ENCODE measurements at places on chromosomes 3 and 15. TPM values are rescaled to one million over a fixed set of nuclear protein-coding genes. Genes with fewer than 3 reads are reported as not detected.

DNA sequence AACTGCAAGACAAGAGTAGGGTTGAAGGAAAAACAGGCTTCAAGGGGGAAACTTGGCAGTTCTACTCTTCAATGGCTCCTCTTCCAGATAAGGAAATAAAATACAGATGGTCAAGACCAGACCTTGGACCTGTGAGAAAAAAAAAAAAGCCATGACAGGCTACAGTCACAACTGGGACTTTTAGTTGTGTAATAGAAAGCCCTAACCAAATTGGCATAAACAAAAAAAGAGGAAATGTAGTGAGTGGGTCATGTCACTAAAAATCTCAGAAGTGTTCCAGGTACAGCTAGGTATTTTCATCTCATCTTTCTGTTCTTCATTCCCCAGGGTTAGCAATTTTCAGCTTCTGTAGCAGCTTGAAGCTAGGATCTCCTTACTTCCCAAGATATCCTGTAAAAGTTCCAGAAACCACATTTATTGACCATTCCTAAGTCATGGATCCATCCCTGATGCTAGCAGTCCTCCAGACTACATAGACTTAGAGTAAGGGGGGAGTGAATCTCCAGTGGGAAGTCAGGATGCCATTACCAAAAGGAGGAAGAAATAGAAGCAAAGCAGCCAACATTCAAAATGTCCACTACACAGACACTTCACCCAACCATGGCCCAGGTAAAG, 61.0 kb upstream of the CSTA start:
- peaks cover 3% of the 10 kb centered on the region for H3K27me3 ChIP-seq
- no peak for DNase-seq
- H3K4me3 ChIP-seq: no peak overlapping the region
- no peaks in the 10 kb centered on the region for H3K4me1 ChIP-seq

DNA sequence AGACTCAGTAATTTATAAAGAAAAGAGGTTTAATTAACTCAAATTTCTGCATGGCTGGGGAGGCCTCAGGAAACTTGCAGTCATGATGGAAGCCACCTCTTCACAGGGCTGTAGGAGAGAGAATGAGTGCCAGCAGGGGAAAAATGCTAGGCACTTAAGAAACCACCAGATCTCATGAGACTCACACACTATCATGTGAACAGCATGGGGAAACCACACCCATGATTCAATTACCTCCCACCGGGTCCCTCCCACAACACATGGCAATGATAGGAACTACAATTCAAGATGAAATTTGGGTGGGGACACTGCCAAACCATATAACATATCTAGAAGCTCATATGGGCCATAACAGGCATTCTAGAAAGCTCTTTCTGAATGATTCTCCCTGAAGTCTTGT, 190.3 kb downstream of the WNT5A start:
- no peak for DNase-seq
- H3K27me3 ChIP-seq: peaks cover 11% of the 10 kb centered on the region
- no peaks in the 10 kb centered on the region for H3K36me3 ChIP-seq
- no peak overlapping the region for H3K27ac ChIP-seq
- H3K4me1 ChIP-seq: no peaks in the 10 kb centered on the region

Gene PIF1
- total RNA-seq: 30.5 TPM

DNA sequence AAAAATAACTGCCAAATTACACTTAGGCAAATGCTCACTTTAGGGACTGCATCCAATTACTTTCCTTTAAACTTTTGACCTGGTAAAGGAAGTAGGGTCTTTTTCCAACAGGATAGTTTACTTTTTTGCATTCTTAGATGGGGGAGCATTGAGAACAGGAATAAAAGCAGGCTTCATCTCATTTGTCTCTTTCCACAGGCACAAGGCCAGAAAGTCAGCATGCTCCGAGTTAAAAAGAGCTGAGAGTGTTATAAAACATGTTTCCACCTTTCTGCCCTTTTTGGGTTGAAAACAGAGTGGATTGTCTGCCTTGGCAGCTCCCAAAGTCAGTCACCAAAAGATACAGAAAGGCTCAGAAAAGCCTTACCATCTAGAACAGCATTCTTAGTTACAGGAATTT, 404.9 kb upstream of the ALCAM start:
- DNase-seq: no peak
- peaks cover 31% of the 10 kb centered on the region for H3K4me1 ChIP-seq
- no peak overlapping the region for H3K27ac ChIP-seq
- no peak overlapping the region for H3K4me3 ChIP-seq
- H3K36me3 ChIP-seq: no peaks in the 10 kb centered on the region
- no peaks in the 10 kb centered on the region for H3K27me3 ChIP-seq

Gene GATA2
- 23.9 TPM for total RNA-seq

GRCh38 chr3:172171396-172172075, 132.2 kb downstream of the FNDC3B start:
- peaks cover 45% of the 10 kb centered on the region for H3K4me1 ChIP-seq
- H3K27me3 ChIP-seq: no peaks in the 10 kb centered on the region
- no peak overlapping the region for H3K4me3 ChIP-seq
- no peak for DNase-seq
- H3K36me3 ChIP-seq: peaks cover under 1% of the 10 kb centered on the region
- H3K27ac ChIP-seq: no peak overlapping the region

GRCh38 chr3:153762411-153763235, 358.6 kb upstream of the ARHGEF26 start:
- DNase-seq: no peak
- no peak overlapping the region for H3K4me3 ChIP-seq
- no peaks in the 10 kb centered on the region for H3K27me3 ChIP-seq
- no peaks in the 10 kb centered on the region for H3K4me1 ChIP-seq
- no peaks in the 10 kb centered on the region for H3K36me3 ChIP-seq

DNA sequence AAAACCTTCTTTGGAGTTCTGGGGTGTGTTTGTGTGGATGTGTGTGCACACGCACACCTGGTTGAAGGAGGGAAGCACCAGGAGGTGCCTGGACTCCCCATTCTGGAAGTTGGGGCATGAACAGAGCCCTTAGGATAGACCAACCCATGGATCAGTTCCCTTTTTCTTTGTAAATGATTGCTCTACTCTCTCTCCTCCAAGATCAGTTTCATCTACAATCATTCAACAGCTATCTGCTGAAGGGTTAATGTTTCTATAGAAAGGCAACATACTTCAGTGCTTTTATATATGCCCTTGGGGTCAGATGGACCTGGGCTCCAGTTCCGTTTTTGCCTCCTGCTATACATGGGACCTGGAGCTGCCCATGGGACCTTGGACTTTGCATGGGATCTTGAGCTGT, 352.1 kb upstream of the CFAP20DC start:
- H3K4me3 ChIP-seq: no peak overlapping the region
- peaks cover 18% of the 10 kb centered on the region for H3K4me1 ChIP-seq
- no peak overlapping the region for H3K27ac ChIP-seq
- H3K36me3 ChIP-seq: no peaks in the 10 kb centered on the region

Gene SLC35G2
- 3.7 TPM for total RNA-seq

Gene PFKFB4
- total RNA-seq: 11.3 TPM

DNA sequence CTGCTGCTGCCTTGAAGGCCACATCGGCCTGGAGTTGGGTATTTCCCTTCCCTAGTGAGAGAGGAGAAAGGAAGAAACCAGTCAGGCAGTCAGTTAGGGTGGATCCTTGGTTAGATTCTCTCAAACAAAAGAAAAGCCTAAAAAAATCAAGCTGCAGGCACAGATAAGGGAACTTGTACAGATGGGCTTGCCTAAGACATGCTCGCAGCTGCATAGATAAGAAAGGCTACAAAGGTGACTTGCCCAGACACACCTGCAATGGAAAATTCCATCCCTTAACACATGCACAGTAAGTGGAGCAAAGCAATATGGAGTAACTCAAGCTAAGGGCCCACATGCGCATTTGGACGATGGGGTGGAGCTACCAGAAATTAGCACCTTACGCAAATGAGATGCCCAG, 199.7 kb upstream of the ARPP21 start:
- no peaks in the 10 kb centered on the region for H3K4me1 ChIP-seq
- DNase-seq: no peak
- peak overlapping the region; percentile 83 for H3K27ac ChIP-seq
- H3K4me3 ChIP-seq: no peak overlapping the region

Gene TUSC7
- total RNA-seq: not detected

Gene LRRC31
- 1.4 TPM for total RNA-seq

Gene HYKK
- 3.3 TPM for total RNA-seq

Gene FBXO40
- total RNA-seq: not detected

Gene RASGRP1
- total RNA-seq: 3.0 TPM

- no peaks in the 10 kb centered on the region for H3K27me3 ChIP-seq
- no peaks in the 10 kb centered on the region for H3K36me3 ChIP-seq
- H3K4me3 ChIP-seq: no peak overlapping the region
- peaks cover 16% of the 10 kb centered on the region for H3K4me1 ChIP-seq
- DNase-seq: no peak
- no peak overlapping the region for H3K27ac ChIP-seq
Measured at GRCh38 chr15:57356636-57357035, 19.7 kb upstream of the CGNL1 start.

Gene UTS2B
- total RNA-seq: 0.58 TPM

Gene BRK1
- 132 TPM for total RNA-seq

Gene LTK
- total RNA-seq: 0.51 TPM

GRCh38 chr3:50609763-50610085, 1.9 kb downstream of the CISH start:
- H3K4me1 ChIP-seq: peaks cover 38% of the 10 kb centered on the region
- peaks cover 15% of the 10 kb centered on the region for H3K27me3 ChIP-seq
- DNase-seq: no peak
- H3K36me3 ChIP-seq: peaks cover 3% of the 10 kb centered on the region

Gene XYLB
- total RNA-seq: 10.2 TPM

- no peak overlapping the region for H3K27ac ChIP-seq
- no peaks in the 10 kb centered on the region for H3K27me3 ChIP-seq
- DNase-seq: no peak
Measured at GRCh38 chr15:84761607-84762131, 13.3 kb downstream of the ZNF592 start.

Gene GASK1A
- total RNA-seq: 0.36 TPM

DNA sequence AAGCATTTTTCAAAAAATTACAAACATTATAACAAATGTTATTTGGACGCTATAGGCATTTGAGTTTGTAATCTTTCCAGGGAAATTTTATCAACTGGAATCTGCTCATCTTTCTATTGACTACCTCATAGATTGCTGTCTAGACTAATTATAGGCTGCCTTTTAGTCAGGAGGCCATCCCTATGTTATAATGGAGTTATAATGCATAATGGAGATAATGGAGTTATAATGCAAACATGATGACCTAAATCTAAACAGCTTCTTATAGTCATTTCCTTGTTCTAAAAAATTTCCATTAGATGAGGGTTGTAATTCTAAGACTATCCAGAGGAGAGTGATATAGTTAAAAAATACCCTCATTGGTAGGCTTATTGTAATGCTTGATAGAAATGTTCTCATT, 226.4 kb downstream of the SI start:
- H3K36me3 ChIP-seq: no peaks in the 10 kb centered on the region
- DNase-seq: no peak
- H3K27me3 ChIP-seq: no peaks in the 10 kb centered on the region
- no peak overlapping the region for H3K27ac ChIP-seq
- H3K4me1 ChIP-seq: no peaks in the 10 kb centered on the region

DNA sequence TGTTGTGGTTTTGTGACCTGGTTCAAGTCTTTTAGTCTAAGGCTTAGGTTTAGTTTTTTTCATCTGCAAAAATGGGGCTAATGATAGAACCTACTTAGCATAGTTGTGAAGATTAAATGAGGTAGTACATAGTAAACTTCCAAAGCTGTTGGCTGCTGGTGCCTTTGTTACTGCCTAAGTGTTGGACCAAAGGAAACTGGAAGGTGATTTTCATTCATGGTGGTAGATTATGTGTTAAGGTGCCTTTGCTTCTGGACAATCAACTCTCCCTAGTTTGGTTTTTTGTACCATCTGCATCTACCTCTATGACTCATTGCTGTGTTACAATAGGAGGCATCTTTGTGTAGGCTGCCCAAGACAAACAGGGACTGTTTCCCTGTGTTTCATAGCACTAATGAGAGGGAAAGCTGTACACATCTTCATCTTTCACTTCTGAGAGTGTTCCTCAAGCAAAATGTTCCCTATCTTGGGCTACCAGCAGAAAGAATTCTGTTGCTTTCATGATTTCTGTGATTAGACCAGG, 3.2 kb downstream of the MAP2K1 start:
- H3K36me3 ChIP-seq: peaks cover 10% of the 10 kb centered on the region
- no peaks in the 10 kb centered on the region for H3K27me3 ChIP-seq
- no peak overlapping the region for H3K27ac ChIP-seq
- H3K4me3 ChIP-seq: peak overlapping the region; percentile 30

Gene SLC22A14
- total RNA-seq: 0.29 TPM

DNA sequence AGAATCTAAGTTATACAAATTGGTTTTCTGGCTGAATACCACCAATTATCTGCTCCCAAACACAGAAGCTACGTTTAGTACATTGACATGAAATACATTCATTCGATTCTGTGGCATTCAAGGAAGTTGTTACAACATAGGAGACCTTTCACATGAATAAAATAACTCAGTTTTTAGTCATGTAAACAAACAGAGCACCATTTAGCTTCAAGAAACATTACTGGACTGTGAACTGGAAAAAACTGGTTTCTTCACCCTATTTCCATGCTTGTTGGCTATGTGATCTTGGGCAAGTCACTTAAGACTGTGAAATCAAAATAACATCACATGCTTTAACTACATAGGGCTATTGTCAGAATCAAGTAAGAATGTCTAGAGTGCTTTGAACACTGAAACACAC, 46.2 kb downstream of the NRG4 start:
- no peaks in the 10 kb centered on the region for H3K36me3 ChIP-seq
- no peaks in the 10 kb centered on the region for H3K27me3 ChIP-seq
- no peak for DNase-seq
- no peaks in the 10 kb centered on the region for H3K4me1 ChIP-seq
- no peak overlapping the region for H3K4me3 ChIP-seq

GRCh38 chr3:15808679-15809310, 11.0 kb upstream of the ANKRD28 start:
- no peak for DNase-seq
- H3K4me3 ChIP-seq: no peak overlapping the region
- H3K27ac ChIP-seq: no peak overlapping the region
- H3K36me3 ChIP-seq: peaks cover 7% of the 10 kb centered on the region

DNA sequence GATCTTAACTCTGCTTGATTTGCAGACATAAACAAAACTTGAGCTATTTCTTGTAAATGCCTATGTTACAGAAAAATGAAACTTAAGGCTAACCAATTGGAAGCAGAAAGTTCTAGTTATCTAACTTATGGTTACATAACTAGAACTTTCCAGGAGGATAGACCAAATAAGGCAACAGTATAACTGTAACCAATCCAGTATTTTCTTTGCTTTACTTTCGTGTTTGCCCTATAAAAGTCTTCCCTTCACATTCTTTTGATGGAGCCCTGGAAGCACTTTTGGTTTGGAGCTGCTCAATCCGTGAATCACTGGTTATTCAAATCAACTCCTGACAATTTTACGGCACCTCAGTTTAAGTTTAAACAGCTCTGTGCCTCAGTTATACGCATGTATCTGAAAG, 164.6 kb downstream of the SUCLG2 start:
- H3K36me3 ChIP-seq: peaks cover 3% of the 10 kb centered on the region
- H3K4me3 ChIP-seq: no peak overlapping the region
- H3K27ac ChIP-seq: no peak overlapping the region
- no peaks in the 10 kb centered on the region for H3K4me1 ChIP-seq
- no peak for DNase-seq
- no peaks in the 10 kb centered on the region for H3K27me3 ChIP-seq

Gene SH2D7
- total RNA-seq: not detected

- H3K4me1 ChIP-seq: no peaks in the 10 kb centered on the region
- H3K27me3 ChIP-seq: peaks cover 12% of the 10 kb centered on the region
- no peaks in the 10 kb centered on the region for H3K36me3 ChIP-seq
- H3K27ac ChIP-seq: no peak overlapping the region
- DNase-seq: no peak
Measured at GRCh38 chr3:45381168-45381852, 7.1 kb upstream of the LARS2 start.
